ENCODE measurements at places on chromosomes 6 and 20. TPM values are rescaled to one million over a fixed set of nuclear protein-coding genes. Genes with fewer than 3 reads are reported as not detected.

- no peaks in the 10 kb centered on the region for H3K4me1 ChIP-seq
- DNase-seq, result no peak
These were observed 127.9 kb upstream of the BACH2 start for GRCh38 chr6:90424580-90424979.

- no peak overlapping the region for H3K27ac ChIP-seq
- H3K27me3 ChIP-seq, result no peaks in the 10 kb centered on the region
- DNase-seq, result no peak
These were observed 57.8 kb upstream of the TAB2 start for GRCh38 chr6:149259753-149260152.

GRCh38 chr6:44000164-44000842 lies 126.9 kb downstream of the MRPL14 start:
- peak; percentile 52 for DNase-seq
- H3K4me1 ChIP-seq, result peaks cover 31% of the 10 kb centered on the region
- H3K36me3 ChIP-seq, result no peaks in the 10 kb centered on the region
- no peaks in the 10 kb centered on the region for H3K27me3 ChIP-seq
- peak overlapping the region; percentile 30 for H3K27ac ChIP-seq

DNA sequence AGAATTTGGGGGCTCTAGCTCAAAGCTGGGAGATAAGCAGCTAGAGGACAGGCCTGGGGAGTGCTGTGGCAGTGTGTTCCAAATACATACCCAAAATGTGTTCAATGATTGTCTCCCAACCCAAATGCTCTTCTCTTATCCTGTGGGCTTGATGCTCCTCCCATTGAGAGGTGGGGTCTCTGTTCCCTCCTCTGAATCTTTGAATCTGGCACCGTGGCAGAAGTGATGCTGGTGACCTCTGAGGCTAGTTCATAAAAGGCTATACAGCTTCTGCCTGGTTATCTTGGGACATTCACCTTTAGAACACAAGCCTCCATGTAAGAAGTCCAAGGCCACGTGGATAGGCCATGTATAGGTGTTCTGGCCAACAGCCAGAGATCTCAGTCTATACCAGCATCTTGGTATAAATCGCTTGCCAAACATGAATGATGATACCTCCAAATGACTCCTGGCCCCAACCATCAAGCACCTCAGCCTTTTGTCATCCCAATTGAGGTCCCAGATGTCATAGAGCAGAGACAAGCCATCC lies 15.9 kb upstream of the MYBL2 start:
- no peak overlapping the region for H3K27ac ChIP-seq
- peaks cover 16% of the 10 kb centered on the region for H3K36me3 ChIP-seq
- DNase-seq, result no peak
- no peaks in the 10 kb centered on the region for H3K27me3 ChIP-seq

DNA sequence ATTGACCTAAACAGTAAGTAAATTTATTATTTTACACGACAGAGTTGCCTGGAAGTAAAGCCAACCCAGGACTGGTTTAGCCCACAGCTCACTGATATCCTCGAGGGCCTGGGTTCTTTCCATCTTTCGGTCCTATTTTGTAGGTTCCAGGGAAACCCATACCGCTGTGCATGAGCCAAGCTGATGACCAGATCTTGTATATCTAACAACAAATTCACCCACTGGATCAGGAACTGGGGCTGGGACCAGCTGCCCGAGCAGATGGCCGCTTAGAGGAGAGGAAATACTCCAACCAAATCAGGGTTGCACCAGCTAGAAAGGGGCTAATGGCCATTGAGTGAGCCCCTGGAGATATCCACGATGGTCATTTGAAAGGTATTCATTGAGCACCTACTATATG lies 139.2 kb downstream of the BACH2 start:
- H3K4me3 ChIP-seq, result no peak overlapping the region
- DNase-seq, result no peak
- peaks cover 17% of the 10 kb centered on the region for H3K4me1 ChIP-seq
- H3K27me3 ChIP-seq, result no peaks in the 10 kb centered on the region
- H3K36me3 ChIP-seq, result no peaks in the 10 kb centered on the region

GRCh38 chr6:157841211-157841840 lies 18.3 kb downstream of the SNX9 start:
- H3K4me1 ChIP-seq, result peaks cover 71% of the 10 kb centered on the region
- no peaks in the 10 kb centered on the region for H3K36me3 ChIP-seq
- no peaks in the 10 kb centered on the region for H3K27me3 ChIP-seq
- no peak overlapping the region for H3K4me3 ChIP-seq

DNA sequence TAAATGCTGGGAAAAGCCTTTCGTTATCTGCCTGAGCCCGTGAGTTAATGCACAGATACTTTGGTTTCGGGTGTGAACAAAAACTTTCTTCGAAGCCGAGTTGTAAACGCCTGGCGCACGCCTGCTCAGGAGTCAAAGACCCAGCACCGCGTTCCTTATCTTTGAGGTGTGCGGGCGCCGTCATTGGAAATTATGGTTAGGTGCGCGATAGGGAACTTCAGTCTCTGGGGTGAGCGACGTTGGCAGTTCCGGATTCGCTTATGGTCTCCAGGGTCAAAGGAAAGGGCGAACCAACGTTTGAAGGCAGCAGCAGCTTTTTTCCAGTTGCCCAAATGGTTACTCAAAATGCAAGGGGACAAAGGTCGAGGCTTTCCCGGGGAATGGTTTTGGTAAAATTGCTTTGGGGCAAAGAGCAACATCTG lies 853 bp downstream of the SLC22A3 start:
- no peaks in the 10 kb centered on the region for H3K36me3 ChIP-seq
- no peaks in the 10 kb centered on the region for H3K4me1 ChIP-seq
- H3K27ac ChIP-seq, result peak overlapping the region; percentile 76
- DNase-seq, result no peak
- H3K4me3 ChIP-seq, result peak overlapping the region; percentile 85

DNA sequence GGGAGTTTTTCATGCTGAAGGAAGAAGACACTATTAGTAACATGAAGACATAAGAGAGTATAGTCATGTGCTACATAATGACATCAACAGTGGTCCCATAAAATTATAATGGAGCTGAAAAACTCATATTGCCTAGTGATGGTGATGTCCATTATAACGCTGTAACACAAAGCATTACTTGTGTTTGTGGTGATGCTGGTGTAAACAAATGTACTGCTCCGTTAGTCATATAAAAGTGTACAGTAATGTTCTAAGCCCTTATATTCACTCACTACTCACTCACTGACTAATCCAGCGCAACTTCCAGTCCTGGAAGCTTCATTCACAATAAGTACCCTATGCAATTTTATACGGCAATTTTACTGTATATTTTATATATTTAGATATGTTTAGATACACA lies 26.8 kb upstream of the ASF1A start:
- peaks cover 29% of the 10 kb centered on the region for H3K4me1 ChIP-seq
- H3K4me3 ChIP-seq, result no peak overlapping the region
- no peak for DNase-seq
- H3K36me3 ChIP-seq, result no peaks in the 10 kb centered on the region

GRCh38 chr6:116513224-116513875 lies 1.9 kb downstream of the CALHM5 start:
- DNase-seq, result no peak
- no peak overlapping the region for H3K27ac ChIP-seq
- H3K4me3 ChIP-seq, result peak overlapping the region; percentile 60
- no peaks in the 10 kb centered on the region for H3K27me3 ChIP-seq

GRCh38 chr6:149592983-149593382 lies 26.8 kb downstream of the GINM1 start:
- DNase-seq, result no peak
- no peak overlapping the region for H3K4me3 ChIP-seq
- H3K36me3 ChIP-seq, result peaks cover 16% of the 10 kb centered on the region
- no peaks in the 10 kb centered on the region for H3K27me3 ChIP-seq
- H3K27ac ChIP-seq, result no peak overlapping the region
- H3K4me1 ChIP-seq, result no peaks in the 10 kb centered on the region

DNA sequence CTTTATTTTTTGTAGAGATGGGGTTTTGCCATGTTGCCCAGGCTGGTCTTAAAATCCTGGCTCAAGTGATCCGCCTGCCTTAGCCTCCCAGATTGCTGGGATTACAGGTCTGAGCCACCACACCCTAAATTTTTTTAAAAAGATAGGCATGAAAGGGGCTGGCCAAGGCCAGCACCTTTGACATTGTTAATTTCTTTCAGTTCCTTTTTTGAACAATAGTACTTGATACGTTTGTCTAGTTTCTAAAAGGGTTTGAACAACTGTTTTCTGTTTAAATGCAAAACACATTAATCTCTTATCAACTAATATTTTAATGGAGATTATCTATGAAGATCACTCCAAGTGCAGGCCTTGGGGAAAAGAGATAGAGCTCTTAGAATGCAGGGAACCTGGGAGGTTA lies 37.6 kb upstream of the PTPRK start:
- H3K36me3 ChIP-seq, result no peaks in the 10 kb centered on the region
- no peak overlapping the region for H3K27ac ChIP-seq
- peaks cover 2% of the 10 kb centered on the region for H3K27me3 ChIP-seq
- H3K4me3 ChIP-seq, result no peak overlapping the region
- H3K4me1 ChIP-seq, result no peaks in the 10 kb centered on the region
- no peak for DNase-seq

DNA sequence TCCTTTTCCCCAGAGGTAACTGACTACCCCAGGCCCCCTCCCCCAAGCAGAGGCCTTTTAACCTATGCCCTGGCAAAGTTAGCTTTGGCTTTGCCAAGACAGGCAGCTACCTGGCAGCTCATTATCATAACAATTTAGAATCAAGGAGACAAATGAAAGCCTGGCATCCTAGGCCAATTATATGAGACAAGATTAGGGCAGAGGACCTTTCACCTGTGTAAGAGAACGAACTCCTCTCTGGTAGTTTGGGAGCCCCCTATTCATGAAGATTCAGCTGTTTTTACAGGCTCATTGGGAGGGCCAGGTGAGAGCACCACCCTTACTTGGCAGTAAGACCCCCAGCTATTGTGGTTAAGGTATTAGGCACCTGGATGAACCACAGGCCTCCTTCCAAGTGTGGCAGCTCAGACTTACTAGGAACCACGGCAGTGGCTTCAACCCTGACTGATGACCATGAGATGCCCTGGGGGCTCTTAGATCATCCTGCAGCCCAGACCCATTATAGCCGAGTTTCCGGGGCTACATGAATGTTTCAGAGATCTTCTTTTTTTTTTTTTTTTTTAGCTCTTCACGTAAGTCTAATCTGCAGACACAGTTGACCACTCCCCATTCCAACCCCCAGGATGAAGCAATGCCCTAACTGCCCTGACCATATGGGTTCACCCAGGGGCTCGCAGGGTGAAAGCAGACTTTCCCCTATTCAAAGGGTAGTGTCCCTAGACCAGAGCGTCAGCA lies 56.2 kb downstream of the RAB44 start:
- no peak for DNase-seq
- no peak overlapping the region for H3K4me3 ChIP-seq
- H3K27ac ChIP-seq, result peak overlapping the region; percentile 64
- no peaks in the 10 kb centered on the region for H3K36me3 ChIP-seq
- peaks cover 26% of the 10 kb centered on the region for H3K4me1 ChIP-seq
- no peaks in the 10 kb centered on the region for H3K27me3 ChIP-seq

DNA sequence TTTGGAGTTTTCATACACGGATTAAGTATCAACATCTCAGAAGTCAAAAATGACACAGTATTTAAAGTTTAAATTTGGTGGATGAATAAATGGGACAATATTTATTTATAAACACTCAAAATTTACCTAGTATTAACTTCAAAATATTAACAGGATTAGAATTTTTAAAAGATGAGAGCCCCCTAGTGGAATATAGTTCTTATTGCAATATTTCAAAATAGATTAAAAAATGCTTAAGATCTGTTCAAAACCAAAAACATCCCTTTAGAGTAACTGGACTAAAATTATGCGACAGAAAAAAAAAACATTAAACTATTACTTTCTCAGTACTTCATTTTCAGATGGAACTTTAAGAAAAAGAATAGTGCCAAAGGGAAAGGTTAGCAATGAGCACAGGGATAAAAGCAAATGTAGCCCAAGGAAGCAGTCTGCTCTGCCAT lies 56.6 kb downstream of the SNX14 start:
- H3K27me3 ChIP-seq, result no peaks in the 10 kb centered on the region
- H3K36me3 ChIP-seq, result peaks cover 53% of the 10 kb centered on the region
- H3K27ac ChIP-seq, result no peak overlapping the region
- no peak for DNase-seq
- H3K4me3 ChIP-seq, result no peak overlapping the region
- H3K4me1 ChIP-seq, result no peaks in the 10 kb centered on the region

GRCh38 chr6:74912234-74912633 lies 293.6 kb downstream of the COL12A1 start:
- no peaks in the 10 kb centered on the region for H3K27me3 ChIP-seq
- H3K36me3 ChIP-seq, result no peaks in the 10 kb centered on the region
- DNase-seq, result no peak

DNA sequence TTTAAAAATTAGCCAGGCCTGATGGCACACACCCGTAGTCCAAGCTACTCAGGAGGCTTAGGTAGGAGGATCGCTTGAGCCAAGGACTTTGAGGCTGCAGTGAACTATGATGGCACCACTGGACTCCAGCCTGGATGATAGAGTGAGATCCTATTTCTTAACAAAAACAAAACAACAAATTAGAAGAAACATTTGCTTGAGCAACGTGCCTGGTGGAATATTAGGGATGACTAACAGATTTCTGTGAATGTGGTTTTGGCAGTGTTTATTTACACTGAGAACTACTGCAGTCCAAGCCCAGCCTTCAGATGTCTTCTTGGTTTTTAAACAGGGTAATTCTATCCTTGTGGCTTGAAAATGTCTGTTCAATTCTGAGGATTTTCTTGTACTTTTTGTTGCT lies 9.2 kb downstream of the PPP1R3G start:
- no peak overlapping the region for H3K27ac ChIP-seq
- no peak for DNase-seq
- no peak overlapping the region for H3K4me3 ChIP-seq
- no peaks in the 10 kb centered on the region for H3K36me3 ChIP-seq
- H3K4me1 ChIP-seq, result no peaks in the 10 kb centered on the region
- H3K27me3 ChIP-seq, result peaks cover 3% of the 10 kb centered on the region

DNA sequence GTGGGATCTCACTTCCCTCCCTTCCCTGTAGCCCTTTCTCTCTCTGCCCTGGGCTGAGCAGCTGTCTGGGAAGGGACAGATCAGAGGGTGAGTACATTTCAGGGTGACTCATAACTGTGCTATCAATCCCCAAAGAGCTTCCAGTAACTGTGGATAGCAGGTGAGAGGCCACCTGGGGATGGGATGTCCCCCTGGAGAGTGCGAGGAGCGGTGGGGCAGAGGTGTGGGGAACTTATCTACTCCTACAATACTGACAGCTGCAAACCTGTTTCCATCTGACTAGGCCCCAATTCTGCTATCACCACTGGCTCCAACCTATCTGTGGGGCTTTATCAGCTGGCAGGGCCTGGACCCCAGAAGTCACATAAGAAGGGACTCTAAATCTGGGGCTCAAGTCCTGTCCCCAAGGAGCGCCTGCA lies 32.6 kb downstream of the KCNK5 start:
- H3K4me1 ChIP-seq, result no peaks in the 10 kb centered on the region
- no peak for DNase-seq
- no peaks in the 10 kb centered on the region for H3K27me3 ChIP-seq
- no peak overlapping the region for H3K4me3 ChIP-seq

The MYL9 gene
- 45.3 TPM for total RNA-seq

The SLC22A7 gene
- not detected for total RNA-seq

The MAFB gene
- 58.0 TPM for total RNA-seq

The NRSN1 gene
- total RNA-seq, result not detected

The RALY gene
- 104 TPM for total RNA-seq

All from psoas muscle (tissue), 8 donors.